Right cardiac atrium (tissue), 5 donors: ENCODE measurements at places on chromosomes 5 and 9. TPM values are rescaled to one million over a fixed set of nuclear protein-coding genes. Genes with fewer than 3 reads are reported as not detected.

Gene RIGI
- 5.6 TPM for total RNA-seq

Gene TPPP
- total RNA-seq, result 30.1 TPM

DNA sequence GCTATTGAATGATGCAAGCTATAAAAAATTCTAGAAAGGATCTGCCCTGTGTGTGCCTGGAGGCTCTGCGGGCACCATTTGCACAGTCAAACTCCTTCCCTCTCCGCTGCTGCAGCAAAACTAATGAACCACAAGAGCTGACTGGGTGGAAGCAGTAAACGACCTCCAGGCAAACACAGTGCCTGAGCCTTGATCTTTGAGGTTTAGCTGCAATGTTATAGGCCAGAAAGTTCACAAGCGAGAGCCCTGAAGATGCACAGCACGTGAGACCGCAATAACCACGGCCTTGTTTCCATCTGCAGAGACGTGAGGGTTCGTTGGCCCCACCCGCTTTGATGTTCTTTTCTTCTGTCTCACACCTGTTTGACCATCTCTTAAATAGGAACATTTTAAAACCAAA, 69.2 kb upstream of the S1PR3 start:
- DNase-seq, result no peak

DNA sequence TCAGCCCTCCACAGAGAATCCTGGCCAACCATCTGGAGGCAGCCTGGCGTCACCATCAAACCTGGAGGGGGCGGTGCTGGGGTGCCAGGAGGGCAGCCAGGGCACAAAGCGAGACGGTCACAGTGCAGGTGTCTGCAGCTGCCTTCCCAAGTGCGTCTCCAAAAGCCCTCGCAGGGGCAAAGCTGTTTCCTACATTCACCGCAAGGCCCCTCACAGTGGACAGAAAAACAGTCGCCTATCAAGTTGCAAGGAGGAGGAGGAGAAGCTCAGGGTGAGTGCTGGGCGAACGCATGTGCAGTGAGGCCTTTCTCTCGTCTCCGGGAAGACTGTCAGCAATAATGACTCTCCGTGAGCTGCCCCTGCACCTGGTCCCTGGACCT, 18.0 kb upstream of the LHX3 start:
- no peak for DNase-seq

Gene LRRC19
- not detected for total RNA-seq

DNA sequence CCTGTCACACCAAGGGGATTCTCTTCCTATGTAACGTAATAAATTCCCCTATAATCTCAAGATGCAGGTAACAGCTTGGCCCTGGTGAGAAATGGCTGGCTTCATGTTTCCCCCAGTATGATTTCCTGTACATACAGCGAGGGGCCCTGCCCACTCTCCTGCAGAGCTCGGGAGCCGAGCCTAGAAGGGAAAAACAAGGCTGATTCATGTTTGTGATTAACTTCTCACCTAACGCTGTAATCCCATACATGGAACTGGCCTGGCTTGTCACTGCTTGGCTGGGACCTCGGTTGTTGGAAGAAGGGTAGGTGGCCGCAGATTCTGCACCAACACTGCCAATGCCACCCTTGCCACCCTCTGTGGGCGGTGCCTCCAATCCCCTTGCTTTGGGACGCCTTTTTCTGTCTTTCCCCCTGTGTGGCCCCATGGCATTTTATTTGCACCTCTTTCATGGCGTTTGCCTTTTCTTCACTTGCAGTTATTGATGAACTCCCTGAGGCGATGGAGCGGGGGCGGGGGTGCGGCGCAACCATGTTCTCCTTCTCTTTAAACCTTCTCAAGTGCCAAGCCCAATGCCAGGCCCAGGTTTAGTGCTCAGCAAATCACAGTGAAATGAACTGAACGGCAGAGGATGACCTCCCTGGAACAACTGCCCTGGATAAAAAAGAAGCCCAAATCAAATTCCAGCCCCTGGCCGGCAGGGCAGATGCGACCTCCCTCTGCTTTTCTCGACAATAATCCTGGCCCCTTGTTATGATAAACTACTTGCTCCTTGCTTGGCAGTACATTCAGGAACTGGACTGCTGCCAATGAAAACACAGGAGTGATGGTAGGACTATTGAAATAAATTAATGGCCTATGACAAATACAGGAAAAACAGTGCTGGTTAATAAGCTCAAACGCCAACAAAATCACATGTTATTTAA, 108.1 kb downstream of the TMEM174 start:
- DNase-seq, result no peak

DNA sequence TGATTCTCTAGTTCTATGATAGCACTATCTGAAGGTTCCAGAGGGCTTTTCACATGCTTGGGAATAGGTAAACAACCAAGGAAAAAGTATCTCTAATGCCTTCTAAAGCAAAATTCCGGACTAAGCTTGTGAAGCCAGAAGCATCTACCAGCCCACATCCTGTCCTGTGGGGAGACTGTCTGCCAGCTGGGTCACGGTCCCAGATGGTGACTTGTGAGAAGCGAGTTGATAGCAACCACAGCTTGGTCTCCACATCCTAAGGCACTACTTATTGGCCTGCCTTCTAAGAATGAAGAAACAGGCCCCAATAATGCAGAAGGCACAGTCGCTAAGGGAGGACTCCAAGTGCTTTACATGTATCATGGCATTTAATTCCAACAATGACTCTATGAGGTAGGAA, 184.1 kb upstream of the ADRA1B start:
- DNase-seq, result no peak

DNA sequence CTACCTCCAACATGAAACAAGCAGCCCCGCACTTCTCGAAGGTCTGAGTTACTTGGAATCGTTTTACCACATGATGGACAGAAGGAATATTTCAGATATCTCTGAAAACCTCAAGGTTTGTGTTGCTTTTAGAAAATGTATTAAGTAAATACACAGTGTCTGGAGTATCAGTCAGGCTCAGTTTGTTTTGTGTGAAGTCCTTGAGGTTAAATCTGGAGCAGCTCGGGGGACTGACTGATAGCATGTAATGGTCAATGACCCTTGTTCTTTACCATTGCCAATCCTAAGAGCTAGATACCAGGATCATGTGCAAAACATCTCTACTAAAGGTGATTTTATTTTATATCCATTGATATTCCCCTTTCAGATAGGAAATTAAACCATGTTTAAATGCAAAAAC, 26.9 kb upstream of the LNPEP start:
- DNase-seq, result no peak

DNA sequence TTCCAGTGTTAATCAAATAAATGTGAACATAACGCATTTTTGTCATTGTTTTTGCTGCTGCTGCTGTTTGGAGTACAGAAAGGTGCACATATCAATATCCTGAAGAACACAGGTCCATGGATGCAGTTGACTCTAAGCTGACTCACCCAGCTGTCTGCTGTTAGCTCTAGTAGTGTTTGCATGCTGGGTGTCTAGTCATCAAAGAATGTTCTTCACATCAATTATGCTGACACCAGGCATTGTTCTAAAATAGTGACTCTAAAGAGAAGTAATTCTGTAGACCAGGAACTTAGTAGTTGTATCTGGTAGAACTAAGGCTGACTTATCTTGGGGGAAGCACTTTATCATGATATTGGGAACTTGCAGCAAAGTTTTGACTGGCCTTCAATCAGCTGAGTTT, 55.7 kb upstream of the DPYSL3 start:
- no peak for DNase-seq

DNA sequence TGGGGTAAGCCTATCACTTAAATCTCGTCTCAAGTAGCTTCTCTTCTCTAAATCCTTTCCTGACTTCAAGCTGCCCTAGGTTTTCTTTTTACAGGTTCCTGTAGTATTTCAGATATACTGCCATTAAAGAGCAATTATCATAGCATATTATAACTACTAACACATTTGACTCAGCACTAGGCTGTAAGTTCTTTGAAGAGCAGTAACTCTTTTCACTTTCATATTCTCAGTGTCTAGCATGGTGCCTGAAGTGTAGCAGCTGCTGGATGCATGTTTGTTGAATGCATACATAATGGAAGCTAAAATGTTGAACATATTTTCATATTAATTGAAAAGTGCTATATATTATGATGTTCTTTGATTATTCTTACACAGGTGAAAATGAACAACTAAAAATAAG, 22.5 kb downstream of the CCDC152 start:
- DNase-seq, result no peak

Gene STK10
- 11.0 TPM for total RNA-seq

GRCh38 chr5:138402640-138403039, 36.2 kb upstream of the REEP2 start:
- DNase-seq, result no peak

DNA sequence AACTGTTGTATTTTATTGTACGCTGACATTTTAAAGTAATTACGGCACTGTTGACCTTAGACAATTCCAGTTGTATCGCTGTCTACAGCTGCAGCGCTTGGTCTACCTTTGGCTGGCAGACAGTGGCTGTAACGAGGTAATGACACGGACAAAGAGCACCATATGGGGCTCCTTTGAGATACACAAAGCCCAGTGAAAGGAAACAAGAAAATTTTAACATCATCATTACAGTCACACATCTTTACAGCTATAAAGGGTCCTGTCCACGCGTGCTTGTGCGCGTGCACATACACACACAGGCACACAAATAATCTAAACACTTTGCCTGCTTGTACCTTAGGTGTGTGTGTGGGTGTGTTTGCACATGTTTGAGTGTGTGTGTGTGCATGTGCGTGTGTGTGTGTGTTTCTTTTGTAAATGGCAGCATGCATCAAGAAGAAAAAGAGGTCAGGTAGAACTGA, 946.0 kb downstream of the NR2F1-AS1 start:
- DNase-seq, result no peak

DNA sequence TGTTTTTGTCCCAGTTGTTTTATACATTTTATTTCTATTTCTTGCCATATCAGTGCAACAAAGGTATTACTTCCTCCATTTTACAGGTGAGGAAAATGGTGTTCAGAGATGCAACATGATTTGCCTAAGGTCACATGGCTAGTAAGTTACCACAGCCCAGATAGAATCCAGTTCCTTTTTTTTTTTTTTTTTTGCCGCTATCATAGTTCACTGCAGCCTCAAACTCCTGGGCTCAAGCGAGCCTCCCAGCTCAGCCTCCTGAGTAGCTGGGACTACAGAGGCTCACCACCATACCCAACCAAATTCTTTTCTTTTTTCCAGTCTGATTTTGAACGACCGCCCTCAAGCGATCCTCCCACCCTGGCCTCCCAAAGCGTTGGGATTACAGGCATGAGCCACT, 480 bp upstream of the CCDC69 start:
- no peak for DNase-seq

DNA sequence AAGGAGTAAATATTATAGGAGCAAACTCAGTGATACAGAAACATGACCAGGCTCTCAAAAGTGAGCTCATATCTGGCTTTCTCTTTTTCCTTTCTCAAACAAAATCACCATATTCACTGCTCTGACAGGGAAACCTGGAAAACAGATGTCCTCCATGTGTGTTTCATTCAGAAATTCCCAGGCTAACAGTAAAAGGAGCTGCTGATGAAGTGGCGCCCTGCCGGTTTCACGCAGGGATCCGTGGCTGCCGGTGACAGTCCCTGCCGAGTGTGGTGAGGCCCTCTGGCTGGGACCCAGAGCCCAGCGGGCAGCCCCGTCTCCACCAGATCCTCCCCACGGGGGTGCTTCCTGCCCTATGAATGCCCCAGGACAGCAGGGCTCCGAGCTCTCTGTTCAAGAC, 208.1 kb downstream of the GNA14 start:
- DNase-seq, result peak; percentile 64

Gene PAPPA
- 2.5 TPM for total RNA-seq

Gene DTWD2
- 8.1 TPM for total RNA-seq

GRCh38 chr5:75059912-75060545, 7.7 kb upstream of the GCNT4 start:
- no peak for DNase-seq

- peak; percentile 84 for DNase-seq
These were observed 861 bp downstream of the ZFYVE16 start for GRCh38 chr5:80408484-80409366.

GRCh38 chr9:22446589-22446949, at the start of gene DMRTA1:
Gene DMRTA1 (plus strand): TSS chr9:22446824. CDS start chr9:22447066, 242 bp downstream.
- DNase-seq, result peak; percentile 93

Gene PLPPR1
- not detected for total RNA-seq

Gene BOD1
- 44.1 TPM for total RNA-seq

Gene FKTN
- total RNA-seq, result 9.8 TPM

DNA sequence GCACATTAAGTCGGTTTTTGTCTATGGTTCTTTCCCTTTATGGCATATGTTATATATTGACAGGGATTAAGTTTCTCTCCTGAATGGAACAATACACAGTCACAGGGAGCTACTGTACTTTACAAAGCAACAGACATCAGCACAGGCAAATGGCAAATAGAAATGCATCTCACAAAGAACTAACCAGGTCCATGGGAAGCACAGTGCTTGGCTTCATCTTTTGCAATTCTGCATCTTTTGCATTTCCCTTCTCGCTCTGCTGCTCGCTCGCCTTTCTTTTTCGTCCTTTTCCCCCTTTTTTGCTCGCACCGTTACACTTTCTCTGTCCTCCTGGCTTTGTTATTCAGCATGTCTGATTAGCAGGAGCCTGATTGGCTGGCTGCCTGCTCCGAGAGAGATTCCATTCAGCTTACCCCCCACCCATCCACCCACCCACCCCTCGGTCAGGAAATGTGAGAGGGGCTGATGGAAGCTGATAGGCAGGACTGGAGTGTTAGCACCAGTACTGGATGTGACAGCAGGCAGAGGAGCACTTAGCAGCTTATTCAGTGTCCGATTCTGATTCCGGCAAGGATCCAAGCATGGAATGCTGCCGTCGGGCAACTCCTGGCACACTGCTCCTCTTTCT, at the start of gene ADAMTSL1:
TSS of gene ADAMTSL1 (plus strand) at position 502 of the 628 bp plus-strand sequence. CDS start at position 582, 80 bp downstream.
- DNase-seq, result peak; percentile 70

GRCh38 chr5:153895266-153895665, 143.4 kb downstream of the FAM114A2 start:
- DNase-seq, result no peak

DNA sequence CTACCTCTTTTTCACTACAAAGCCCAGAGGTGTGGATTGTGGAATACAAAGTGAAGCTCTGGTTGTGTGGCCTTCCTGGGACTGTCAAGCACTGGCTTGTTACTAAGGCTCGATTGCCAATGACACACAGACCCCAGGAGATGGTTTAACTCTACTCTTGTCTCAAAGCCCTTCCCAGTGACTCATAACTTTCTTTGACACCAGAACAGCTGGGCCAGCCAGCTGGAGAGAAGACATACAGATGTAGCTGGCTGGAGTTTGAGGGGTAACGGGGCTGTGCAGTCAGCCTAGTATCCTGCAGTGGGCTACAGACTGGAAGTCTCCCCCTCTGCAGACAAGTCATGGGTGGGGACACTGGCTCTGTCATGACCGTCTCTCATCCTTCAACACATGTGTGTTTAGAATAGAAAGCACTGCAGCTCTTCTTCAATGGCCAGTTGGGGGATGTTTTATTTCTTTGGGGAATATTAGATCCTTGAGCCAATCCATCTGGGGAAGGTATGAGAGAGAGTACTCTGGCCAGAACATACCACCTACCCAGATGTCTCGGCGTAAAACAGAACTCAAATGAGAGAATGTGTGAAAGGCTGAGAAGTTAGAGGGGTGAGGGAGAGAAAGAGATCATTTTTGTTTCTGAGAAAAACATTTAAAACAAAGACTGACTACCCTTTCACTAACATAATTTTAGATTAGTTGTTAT, 53.3 kb downstream of the SEMA6A start:
- peak; percentile 51 for DNase-seq
